GM12878 (cell line): ENCODE measurements at places on chromosomes 4 and X.

DNA sequence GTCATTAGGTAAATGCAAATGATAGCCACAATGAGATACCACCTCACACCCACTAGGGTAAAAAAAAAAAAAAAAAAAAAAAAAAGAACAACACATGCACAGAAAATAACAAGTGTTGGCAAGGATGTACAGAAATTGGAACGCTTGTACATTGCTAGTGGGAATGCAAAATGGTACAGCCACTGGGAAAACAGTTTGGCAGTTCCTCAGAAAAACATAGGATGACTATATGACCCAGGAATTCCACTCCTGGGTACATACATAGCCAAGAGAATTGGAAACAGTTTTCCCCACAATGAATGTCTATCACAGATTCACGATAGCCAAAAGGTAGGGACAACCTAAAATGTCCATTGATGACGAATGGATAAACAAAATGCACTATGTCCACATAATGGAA, 161.3 kb upstream of the MAMLD1 start:
- DNase-seq, result no peak

DNA sequence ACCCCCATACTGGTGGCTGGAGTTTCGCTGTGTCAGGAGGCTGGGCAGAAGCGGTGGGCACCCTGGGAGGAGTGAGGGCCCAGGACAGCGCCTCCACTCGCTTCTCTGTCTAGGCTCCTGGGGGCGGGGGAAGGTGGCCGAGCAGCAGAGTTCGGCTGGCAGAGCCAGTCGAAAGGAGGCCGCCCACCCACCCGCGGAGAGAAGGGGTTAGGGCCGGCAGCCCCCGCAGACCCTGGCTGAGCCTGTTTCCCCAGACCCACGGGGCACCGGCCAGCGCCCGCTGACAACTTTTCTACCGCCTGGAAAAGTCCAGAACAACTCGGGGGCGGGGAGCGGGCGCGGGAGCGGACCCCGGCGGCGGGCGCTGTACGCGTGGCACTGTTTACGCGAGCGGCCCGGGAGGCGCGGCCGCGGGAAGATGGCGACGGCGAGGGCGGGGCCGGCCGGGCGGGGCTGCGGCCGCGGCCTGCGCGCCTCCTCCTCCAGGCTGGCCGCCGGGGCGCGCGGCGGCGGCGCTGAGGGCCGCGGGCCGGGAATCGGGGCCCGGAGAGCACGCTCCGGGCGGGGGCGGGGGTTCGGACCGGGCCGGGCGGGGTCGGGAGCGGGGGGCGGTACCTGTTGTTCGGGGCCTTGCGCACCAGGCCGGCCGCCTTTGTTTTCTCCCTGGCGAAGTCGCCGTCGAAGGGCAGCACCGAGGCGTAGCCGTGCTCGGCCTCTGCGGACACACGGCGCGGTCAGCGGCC, 628 bp downstream of the MXD4 start:
- DNase-seq, result no peak

- DNase-seq, result no peak
These were observed 96.2 kb upstream of the APOOL start for GRCh38 chrX:84907324-84907968.

- no peak for DNase-seq
These were observed 7.2 kb upstream of the NEUROG2 start for GRCh38 chr4:112523008-112523721.

GRCh38 chr4:165991325-165992180, 118.5 kb downstream of the TLL1 start:
- no peak for DNase-seq
